ENCODE measurements at places on chromosomes 16 and 17. TPM values are rescaled to one million over a fixed set of nuclear protein-coding genes. Genes with fewer than 3 reads are reported as not detected.

HBA2 gene
- total RNA-seq: not detected

LPO gene
- 9.0 TPM for total RNA-seq

MYH3 gene
- total RNA-seq: 6.3 TPM

CDH8 gene
- not detected for total RNA-seq

PNMT gene
- 28.1 TPM for total RNA-seq

- H3K27me3 ChIP-seq: no peaks in the 10 kb centered on the region
- no peak overlapping the region for H3K4me3 ChIP-seq
- H3K4me1 ChIP-seq: peaks cover 39% of the 10 kb centered on the region
These were observed 38.3 kb upstream of the SMPD3 start for GRCh38 chr16:68486502-68487202.

DNA sequence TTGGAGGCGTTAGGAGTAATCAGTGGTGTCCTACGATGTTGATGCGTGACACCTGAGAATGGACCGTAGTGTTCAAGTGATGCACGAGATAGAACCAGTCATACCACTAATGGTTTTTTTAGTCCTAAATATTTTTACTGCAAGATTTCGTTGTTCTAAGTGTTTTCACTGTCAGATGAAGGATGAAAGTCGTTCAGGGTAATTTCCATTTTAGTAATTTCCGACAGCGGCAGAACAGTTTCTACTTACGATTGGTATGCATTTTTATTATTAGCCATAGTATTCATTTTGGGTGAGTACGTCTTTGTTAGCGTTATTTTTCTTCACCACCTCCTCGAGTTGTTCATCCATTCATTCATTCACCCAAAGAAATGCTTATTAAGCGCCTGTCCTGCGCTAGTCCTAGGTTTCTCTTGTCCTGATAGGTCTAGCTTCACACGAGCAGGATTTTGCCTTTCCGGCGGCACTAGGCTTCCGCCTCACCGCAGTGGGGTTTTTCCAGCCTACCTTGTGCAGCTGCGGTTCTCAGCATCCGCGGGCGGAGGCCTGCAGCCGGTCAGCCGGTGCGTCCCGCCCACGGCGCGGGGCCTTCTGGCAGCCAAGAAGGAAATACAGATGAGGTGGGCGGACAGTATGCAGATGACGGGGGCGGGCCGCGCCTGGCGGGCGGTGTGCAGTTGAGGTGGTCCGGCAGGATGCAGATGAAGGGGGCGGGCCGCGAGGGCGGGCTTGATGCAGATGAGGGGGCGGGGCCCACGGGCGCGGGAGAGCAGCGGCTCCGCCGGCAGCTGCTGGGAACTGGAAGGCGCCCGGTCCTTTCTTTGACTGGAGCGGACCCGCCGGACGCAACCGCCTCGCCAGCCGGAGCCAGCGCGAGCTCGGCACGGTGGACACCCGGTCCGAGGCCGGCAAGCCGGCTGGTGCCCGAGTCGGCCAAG is 146.4 kb downstream of the SPECC1 start:
- H3K27ac ChIP-seq: peak overlapping the region; percentile 91
- H3K4me1 ChIP-seq: no peaks in the 10 kb centered on the region
- DNase-seq: peak; percentile 99
- H3K36me3 ChIP-seq: no peaks in the 10 kb centered on the region

GRCh38 chr17:1953831-1954230 is 71.3 kb downstream of the RTN4RL1 start:
- no peak for DNase-seq
- no peaks in the 10 kb centered on the region for H3K27me3 ChIP-seq

- DNase-seq: no peak
- H3K36me3 ChIP-seq: no peaks in the 10 kb centered on the region
- no peak overlapping the region for H3K27ac ChIP-seq
- H3K4me3 ChIP-seq: no peak overlapping the region
- H3K4me1 ChIP-seq: peaks cover 3% of the 10 kb centered on the region
These were observed 89.5 kb upstream of the TOB1 start for GRCh38 chr17:50955667-50956120.

- no peak overlapping the region for H3K27ac ChIP-seq
- H3K4me3 ChIP-seq: no peak overlapping the region
These were observed 532.3 kb upstream of the PSMD7 start for GRCh38 chr16:73764321-73764720.

DNA sequence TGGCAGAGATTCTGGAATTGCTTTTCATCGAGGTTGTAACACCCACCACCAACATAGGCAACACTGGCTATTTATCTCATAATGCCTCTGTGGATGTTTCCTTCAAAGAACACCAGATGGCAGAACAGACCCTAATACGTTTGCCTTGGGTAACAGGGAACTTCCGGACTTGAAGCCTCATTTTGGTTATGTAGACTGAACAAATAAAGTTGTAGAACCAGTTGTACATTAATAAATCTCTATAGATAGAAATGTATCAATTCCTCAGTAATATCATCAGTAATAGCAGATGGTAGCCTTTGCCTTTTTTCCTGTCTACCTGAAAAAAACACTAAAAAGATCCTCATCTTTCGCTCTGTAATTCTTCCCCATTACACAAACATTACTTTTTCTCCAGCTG is 25.9 kb upstream of the APOH start:
- H3K27ac ChIP-seq: no peak overlapping the region
- no peak overlapping the region for H3K4me3 ChIP-seq
- H3K36me3 ChIP-seq: no peaks in the 10 kb centered on the region
- H3K4me1 ChIP-seq: no peaks in the 10 kb centered on the region

DNA sequence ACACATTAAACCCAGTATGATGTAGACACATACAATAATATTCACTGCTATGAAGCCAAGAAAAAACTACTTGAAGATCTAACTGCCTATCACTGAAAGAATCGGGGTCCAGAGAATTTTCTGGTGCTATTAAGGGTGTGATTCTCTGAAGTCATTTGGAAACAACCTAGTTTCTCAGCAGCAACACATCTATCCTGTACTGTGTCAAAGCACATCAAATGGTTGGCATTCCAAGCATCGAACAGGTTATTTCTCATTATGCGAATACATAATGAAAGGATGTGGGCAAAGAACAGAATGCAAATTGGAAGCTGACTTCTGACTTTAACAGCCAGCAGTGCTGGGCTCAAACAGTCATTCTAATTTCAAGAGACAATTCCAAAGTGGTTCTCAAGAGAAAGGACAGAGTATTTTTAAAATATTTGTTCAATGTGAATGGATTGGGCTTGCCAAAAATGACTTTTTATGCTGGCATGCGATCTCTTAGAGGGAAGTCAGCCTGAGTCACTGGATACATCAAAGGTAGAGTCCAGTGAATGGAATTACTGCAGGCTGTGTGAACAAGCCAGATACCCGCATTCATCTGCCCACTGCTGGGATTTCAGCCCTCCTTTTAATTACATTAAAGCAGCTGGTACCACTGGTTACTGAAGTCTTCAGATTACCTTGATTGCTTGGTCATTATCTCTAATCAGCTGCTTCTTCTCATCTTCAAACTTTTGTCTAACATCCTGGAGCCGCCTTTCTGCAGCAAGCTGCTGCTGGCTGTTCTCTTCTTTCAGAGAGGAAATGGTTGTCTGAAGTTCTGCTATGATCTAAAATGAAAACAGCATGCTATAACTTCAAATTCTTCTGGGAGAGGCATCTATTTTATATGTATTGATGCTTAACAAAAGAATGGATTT is 181.2 kb upstream of the AXIN2 start:
- DNase-seq: no peak
- no peaks in the 10 kb centered on the region for H3K27me3 ChIP-seq
- H3K4me1 ChIP-seq: no peaks in the 10 kb centered on the region
- no peak overlapping the region for H3K4me3 ChIP-seq

GRCh38 chr17:82519971-82520903 is 705 bp downstream of the FOXK2 start:
- peaks cover 7% of the 10 kb centered on the region for H3K4me1 ChIP-seq
- no peaks in the 10 kb centered on the region for H3K36me3 ChIP-seq
- H3K4me3 ChIP-seq: peak overlapping the region; percentile 92
- peak; percentile 41 for DNase-seq
- peak overlapping the region; percentile 76 for H3K27ac ChIP-seq

GRCh38 chr17:75039238-75039637 is 7.5 kb downstream of the ATP5PD start:
- no peak overlapping the region for H3K27ac ChIP-seq
- peaks cover 4% of the 10 kb centered on the region for H3K36me3 ChIP-seq
- peaks cover 25% of the 10 kb centered on the region for H3K4me1 ChIP-seq
- DNase-seq: no peak
- H3K27me3 ChIP-seq: no peaks in the 10 kb centered on the region
- no peak overlapping the region for H3K4me3 ChIP-seq

DNA sequence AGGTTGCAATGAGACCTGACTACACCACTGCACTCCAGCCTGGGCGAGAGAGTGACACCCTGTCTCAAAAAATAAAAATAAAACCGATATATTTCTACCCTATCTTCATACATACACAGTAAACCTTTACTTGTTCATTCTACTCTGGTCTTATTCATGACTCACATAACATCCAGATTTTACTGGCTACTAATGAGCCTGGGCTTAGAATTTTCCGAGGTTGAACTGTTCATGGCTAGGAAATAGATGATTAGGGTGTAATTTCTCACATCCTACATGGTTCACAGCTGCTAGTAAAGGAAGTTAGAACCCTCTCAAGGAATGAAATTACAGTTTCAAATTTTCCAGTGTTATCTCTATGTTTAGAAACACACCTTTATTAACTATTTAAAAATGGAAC is 14.7 kb downstream of the GSPT1 start:
- H3K27ac ChIP-seq: no peak overlapping the region
- no peaks in the 10 kb centered on the region for H3K36me3 ChIP-seq
- no peaks in the 10 kb centered on the region for H3K4me1 ChIP-seq
- no peaks in the 10 kb centered on the region for H3K27me3 ChIP-seq
- H3K4me3 ChIP-seq: no peak overlapping the region
- no peak for DNase-seq

DNA sequence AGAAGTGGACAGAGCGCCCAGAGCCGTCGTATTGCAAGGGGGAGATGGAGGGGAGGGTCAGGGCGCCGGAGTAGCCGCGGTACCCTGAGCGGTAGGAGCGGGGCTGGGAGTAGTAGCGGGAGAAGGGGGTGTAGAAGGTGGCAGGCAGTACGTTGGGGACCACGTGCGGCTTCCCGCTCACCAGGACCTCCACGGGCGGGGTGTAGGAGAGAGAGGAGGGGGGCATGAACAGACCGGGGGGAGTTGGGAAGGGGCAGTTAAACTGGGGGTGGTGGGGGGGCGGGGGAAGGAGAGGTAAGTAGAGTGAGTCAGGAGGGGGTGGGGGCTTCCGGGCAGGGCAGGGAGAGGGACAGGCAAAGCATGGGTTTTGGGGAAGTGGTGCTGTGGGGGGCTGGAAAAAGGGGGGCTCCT is 16.8 kb downstream of the ST6GALNAC2 start:
- no peaks in the 10 kb centered on the region for H3K36me3 ChIP-seq
- H3K27ac ChIP-seq: no peak overlapping the region
- H3K4me3 ChIP-seq: no peak overlapping the region
- DNase-seq: no peak

DNA sequence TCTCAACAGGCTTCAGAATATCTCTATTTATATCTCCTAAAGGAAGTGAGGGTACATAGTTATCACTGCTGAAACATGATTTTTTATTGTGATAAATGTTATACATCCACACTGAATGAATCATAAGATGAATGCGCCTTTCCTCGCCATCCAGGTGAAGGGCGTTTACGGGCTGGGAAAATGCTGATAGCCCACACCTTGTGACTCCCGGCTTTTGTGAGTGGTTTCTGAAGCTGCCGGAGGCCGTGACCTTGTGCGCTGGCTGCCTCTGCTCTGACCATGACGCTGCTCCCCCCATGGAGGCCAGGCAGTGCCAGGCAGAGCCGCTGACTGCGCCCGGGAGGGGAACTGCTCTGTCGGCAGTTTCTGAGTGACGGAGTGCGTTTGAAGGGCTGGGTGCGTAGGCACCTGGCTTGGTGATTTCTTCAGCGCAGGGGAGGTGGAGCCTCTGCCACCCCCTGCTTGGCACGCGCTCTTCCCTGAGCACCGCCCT is 97.2 kb downstream of the RAP1GAP2 start:
- peak overlapping the region; percentile 65 for H3K27ac ChIP-seq
- no peaks in the 10 kb centered on the region for H3K27me3 ChIP-seq
- H3K4me1 ChIP-seq: peaks cover 13% of the 10 kb centered on the region
- peak; percentile 85 for DNase-seq
- H3K36me3 ChIP-seq: no peaks in the 10 kb centered on the region

GRCh38 chr17:54007855-54008254 is 185.1 kb downstream of the KIF2B start:
- no peak overlapping the region for H3K27ac ChIP-seq
- no peak overlapping the region for H3K4me3 ChIP-seq
- DNase-seq: no peak
- no peaks in the 10 kb centered on the region for H3K36me3 ChIP-seq
- H3K4me1 ChIP-seq: no peaks in the 10 kb centered on the region
- H3K27me3 ChIP-seq: no peaks in the 10 kb centered on the region

GRCh38 chr16:88428616-88429386 is 24.3 kb upstream of the ZFPM1 start:
- no peak for DNase-seq
- H3K36me3 ChIP-seq: no peaks in the 10 kb centered on the region
- H3K4me3 ChIP-seq: no peak overlapping the region
- no peaks in the 10 kb centered on the region for H3K4me1 ChIP-seq

- no peak overlapping the region for H3K4me3 ChIP-seq
- no peaks in the 10 kb centered on the region for H3K27me3 ChIP-seq
- no peak for DNase-seq
- no peaks in the 10 kb centered on the region for H3K4me1 ChIP-seq
- H3K27ac ChIP-seq: no peak overlapping the region
- H3K36me3 ChIP-seq: no peaks in the 10 kb centered on the region
These were observed 7.0 kb downstream of the MBTPS1 start for GRCh38 chr16:84109598-84110335.

- H3K4me1 ChIP-seq: peaks cover 16% of the 10 kb centered on the region
- H3K4me3 ChIP-seq: no peak overlapping the region
- H3K36me3 ChIP-seq: no peaks in the 10 kb centered on the region
These were observed 19.4 kb upstream of the PRM1 start for GRCh38 chr16:11300560-11300892.

GRCh38 chr16:12082226-12082887 is 105.8 kb downstream of the SNX29 start:
- H3K36me3 ChIP-seq: no peaks in the 10 kb centered on the region
- peak; percentile 39 for DNase-seq
- no peak overlapping the region for H3K27ac ChIP-seq
- H3K4me1 ChIP-seq: no peaks in the 10 kb centered on the region
- no peak overlapping the region for H3K4me3 ChIP-seq

DNA sequence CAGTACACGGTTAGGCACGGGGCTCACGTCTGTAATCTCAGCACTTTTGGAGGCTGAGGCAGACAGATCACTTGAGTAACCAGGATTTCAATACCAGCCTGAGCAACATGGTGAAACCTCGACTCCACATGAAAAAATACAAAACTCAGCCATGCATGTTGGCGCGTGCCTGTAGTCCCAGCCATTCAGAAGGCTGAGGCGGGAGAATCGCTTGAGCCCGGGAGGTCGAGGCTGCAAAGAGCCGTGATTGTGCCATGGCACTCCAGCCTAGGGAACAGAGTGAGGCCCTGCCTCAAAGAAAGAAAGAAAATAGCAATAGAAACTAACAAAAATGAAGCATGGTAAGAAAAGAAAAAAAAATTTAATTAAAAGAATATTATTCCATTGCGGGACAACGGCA is 128.0 kb upstream of the CHMP6 start:
- no peaks in the 10 kb centered on the region for H3K36me3 ChIP-seq
- H3K4me3 ChIP-seq: no peak overlapping the region
- no peak overlapping the region for H3K27ac ChIP-seq
- DNase-seq: no peak
- no peaks in the 10 kb centered on the region for H3K27me3 ChIP-seq

All from Peyer's patch (tissue), 4 donors.